Non-pigmented ciliary epithelial cell (primary cell): ENCODE measurements at places on chromosomes 3 and 15.

DNA sequence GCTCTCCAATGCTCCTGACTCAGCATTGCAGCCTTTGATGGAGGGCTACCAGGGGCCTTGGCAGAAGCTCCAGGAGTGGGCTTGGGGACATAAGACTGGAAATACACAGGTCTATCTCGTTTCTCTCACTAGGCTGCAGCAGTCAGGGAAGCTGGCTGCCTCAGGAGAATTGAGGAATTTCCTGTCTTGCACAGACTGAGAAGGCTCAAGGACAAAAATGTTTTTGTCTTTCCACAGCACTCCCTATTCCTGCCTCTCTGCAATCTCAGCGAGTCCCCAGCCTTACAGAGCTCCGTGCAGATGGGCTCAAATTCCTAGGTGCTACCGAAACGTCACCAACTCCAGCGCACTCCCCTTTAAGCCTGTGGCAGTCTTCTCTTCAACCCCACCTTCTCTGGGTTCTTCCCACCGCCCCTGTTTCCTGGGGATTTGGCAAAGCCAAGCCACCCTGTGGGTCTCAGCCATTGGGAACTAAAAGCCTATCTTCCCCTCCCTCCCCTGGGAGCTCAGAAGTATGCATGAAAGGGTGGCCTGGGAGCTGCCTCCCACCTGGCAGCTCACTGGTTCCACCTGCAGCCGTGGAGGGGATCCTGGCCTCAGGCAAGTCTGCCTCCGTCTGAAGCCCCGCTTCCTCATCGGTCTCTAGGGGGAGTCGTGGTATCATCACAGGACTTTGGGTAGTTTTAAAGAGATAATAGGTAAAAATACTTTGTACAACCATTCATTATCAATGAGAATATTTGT lies 322.6 kb upstream of the FRG2C start:
- DNase-seq: no peak

DNA sequence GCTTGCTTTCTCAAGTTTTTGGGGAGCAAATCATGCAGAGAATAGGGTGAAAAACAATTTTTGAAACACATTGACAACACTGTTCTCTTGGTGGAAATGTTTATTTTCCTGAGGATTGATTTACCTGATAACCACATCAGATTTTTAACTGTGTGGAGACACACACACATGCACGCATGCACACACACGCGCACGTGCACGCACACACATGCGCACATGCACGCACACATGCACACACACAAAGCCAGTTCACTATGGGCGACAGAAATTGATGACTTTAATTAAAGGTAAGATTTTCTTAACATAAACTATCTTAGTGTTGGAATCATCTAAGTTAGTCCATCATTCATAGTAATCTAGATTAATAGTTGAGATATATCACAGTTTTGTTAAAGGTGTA lies 15.3 kb downstream of the LMLN start:
- no peak for DNase-seq

- no peak for DNase-seq
These were observed 83.3 kb downstream of the TRIM42 start for GRCh38 chr3:140761076-140761639.

DNA sequence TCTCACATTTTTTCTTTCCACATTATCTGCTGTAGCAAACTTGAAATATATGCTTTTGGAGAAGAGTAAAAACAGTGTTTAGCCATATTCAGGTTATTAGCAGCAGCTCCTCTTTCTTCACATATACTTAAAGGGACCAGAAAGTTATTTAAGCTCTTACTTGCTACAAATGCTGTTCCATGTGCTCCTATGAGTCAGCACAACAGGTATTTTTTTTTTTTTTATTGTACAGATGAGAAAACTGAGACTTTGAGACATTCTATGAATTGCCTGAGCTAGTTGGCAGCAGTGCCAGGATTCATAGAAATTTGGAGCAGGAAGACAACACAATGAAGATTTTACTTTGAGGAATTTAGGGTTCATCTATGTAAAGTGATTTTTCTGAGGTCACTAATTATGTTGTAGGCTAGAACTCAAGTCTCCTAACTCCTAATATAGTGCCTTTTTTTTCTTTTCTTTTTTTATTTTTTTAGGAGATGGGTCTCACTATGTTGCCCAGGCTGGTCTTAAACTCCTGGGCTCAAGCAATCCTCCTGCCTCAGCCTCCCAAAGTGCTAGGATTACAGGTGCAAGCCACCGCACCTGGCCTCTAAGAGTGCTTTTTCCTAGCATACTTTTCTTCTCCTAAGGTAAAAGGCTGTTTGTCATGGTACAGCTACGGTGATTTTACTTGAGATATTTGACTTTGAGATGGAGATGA lies 23.6 kb downstream of the SETD5 start:
- DNase-seq: no peak

DNA sequence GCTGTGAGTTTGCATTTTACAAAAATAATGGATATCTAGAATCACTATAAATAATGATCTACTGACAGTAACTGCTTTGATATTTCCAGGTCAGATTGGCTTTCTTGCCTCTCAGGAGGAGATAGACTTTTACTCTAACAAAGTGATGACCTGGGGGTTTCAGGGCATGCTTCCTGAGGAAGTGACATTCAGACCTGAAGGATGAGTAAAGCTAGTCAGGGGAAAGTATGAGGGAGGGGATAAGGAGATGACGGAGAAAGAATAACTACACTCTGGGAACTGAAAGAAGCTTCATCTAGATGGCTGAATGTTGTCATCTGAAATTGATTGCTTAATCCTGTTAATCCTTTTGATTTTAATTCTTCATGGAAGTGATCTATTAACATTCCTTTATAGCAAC lies 32.2 kb downstream of the ARMC8 start:
- DNase-seq: peak; percentile 9

DNA sequence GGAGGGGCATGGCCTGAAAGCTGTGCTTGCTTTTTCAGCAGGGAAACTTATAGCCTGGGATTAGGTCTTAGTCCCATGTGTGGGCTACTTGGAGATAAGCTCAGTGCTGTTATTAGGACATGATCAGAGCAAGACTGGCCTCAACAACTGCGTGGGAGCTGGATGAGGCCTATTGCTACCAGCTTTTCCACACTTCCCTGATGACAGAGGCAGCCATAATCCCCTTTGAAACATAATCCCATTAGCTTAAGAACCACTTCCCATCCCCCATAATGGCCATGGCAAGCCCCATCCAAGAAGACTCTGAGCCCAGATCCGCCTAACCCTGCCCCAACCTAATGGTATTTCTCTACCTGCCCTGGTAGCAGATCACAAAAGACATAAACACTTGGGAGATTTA lies 26.6 kb upstream of the GK5 start:
- DNase-seq: no peak

- DNase-seq: peak; percentile 60
These were observed 217.4 kb upstream of the WNT5A start for GRCh38 chr3:55704521-55704920.

GRCh38 chr3:101781166-101781565 lies 2.2 kb downstream of the NXPE3 start:
- no peak for DNase-seq

DNA sequence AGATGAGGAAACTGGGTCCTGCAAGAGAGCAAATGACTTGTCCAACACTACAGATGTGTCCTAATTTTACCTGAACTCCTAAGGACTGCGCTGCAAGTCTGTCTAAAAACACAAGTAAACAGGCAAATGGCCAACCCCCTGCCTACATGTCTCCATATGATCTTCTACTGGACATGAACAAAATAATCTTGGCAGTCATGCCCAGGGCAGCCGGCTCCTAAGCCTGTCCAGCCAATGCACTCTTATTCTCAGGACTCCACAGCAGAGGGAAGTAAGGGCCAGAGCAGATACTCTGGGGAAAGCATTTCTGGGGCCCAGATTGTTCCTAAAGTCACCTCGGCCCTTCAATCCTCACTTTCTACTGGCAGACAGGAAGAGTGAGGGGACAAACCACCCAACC lies 10.3 kb downstream of the COLQ start:
- DNase-seq: no peak

GRCh38 chr15:69914040-69914439 lies 183.7 kb downstream of the TLE3 start:
- DNase-seq: no peak

GRCh38 chr3:188916934-188917401 lies 254.8 kb upstream of the TPRG1 start:
- no peak for DNase-seq

DNA sequence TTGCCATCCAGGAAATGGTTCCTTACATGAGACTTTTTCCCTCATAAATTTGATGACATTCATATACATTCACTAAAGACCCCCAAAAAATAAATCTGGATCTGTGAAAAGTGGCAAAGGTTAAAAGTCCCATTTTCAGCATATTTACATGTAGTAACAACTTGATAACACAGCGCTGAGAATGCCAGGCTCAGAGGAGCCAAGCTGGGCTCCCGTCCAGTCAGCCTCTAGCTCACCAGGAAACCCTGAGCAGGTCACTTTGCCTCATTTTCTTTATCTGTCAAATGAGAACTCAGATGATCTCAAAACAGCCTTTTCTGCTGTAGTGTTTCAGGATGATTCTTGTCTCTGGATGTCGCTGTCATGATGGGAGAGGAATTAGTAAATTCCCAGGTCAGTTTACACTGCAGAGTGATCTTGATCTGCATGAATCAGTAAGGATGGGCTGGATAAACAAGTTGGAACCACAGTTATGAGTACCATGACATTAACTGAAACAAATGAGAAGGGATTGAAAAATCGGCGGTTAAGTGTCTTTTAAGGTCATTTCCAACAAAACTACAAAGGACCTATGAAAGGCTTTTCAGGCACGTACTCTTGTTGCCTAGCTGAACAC lies 82.8 kb downstream of the PPARG start:
- no peak for DNase-seq

DNA sequence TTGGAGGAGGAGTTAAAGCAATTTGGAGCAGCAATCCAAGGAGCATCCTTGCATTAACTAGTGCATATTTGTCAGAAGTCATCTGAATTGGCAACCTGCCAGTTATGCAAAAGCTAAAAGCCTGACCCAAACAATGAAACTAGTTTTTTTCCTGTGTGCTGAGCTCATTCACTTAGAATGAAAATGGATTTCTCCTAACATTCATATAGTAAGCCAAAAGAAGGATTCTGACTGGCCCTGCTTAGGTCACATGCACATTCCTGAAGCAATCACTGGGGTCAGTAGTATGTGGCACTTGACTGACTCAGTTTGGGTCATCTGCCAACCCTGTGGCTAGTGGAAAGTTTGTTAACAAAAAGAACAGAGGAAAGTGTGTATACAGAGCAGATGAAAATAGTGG lies 30.5 kb downstream of the OXSM start:
- DNase-seq: peak; percentile 94

GRCh38 chr3:38453075-38453912 lies at the start of gene ACVR2B:
TSS of gene ACVR2B (plus strand) at chr3:38453890. CDS start at chr3:38454323, 433 bp downstream.
- DNase-seq: no peak

DNA sequence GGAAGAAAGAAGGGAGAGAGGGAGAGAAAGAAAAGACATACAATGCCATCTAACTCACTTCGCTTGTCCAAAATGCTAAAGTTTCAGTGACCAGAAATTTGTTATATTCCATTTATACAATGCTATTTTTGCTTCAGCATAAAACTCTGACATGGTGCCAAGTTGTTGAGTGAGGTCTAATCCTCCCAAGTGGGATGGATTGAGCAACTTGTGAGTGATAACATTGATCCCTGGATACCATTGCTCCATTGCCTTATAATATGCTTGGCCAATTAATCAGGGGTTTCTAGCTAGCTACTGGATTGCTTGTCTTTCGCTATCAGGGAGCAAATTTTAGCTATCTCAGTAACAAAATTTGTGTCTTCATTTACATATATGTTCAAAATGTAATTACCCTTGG lies 615.6 kb upstream of the DPPA4 start:
- no peak for DNase-seq

DNA sequence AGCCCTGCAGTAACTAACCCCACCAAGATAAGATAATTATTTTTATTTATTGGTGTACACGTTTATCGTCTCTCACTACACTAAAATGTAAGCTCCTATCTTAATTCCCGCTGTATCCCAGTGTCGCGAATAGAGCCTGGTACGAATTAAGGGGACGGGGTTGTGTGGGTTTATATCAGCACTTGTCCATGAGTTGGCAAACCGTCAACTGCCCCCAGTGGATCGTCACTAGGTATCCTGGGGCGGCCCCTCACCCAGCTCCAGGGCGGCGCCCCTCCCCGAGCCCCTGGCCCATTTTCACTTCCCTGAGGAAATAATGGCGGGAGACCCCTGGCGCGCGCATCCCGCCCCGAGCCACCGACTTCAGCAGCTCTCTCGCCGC lies 465 bp downstream of the RUVBL1 start:
- DNase-seq: no peak

DNA sequence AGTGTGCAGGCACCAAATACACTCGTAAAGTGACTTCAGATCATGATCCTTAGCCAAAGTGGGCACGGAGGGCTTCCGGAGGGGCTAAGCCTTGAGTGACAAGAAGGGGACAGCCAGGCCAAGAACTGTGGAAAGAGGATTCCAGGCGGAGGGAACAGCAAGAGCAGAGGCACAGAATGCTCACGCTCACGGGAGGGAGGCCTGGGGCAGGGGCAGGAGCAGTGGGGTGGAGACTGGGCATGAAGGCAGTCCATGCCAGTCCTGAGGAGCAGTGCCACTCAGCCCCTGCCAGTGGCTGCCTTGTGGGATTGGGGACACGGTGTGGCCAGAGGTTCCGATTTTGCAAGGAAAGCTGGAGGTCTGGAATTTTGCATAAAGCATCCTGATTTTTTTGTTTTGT lies 36.0 kb downstream of the DNAJB8 start:
- no peak for DNase-seq

- DNase-seq: no peak
These were observed 111.4 kb downstream of the DLG1 start for GRCh38 chr3:197186887-197187588.

- no peak for DNase-seq
These were observed 402.2 kb upstream of the PROK2 start for GRCh38 chr3:72187131-72187530.

GRCh38 chr3:13195374-13195773 lies 122.1 kb upstream of the IQSEC1 start:
- no peak for DNase-seq

- DNase-seq: no peak
These were observed 1371.6 kb upstream of the EPHA6 start for GRCh38 chr3:95442766-95443165.

DNA sequence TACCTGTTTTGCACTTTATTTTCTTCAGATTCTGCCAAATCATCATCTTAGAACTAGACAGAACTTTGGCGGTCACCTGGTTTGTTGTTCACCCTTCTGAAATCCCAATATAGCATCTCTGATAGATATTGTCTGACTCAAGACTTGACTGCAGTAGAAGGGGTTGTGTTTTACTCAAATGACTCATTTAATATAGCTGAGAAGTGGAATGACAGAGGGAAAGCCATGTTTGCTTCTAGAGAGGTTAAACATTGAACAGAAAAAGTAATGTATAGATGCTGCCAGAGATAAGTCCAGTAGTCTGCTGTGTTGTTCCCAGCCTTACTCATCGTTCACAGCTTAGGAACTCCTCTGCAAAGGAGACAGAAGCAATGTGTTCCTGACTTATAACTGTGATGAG lies 402.0 kb downstream of the AGBL1 start:
- DNase-seq: no peak

- DNase-seq: no peak
These were observed 2.6 kb upstream of the MYRIP start for GRCh38 chr3:39806820-39807219.

- DNase-seq: no peak
These were observed 49.4 kb upstream of the RPL32 start for GRCh38 chr3:12890610-12891390.

- DNase-seq: no peak
These were observed 28.6 kb upstream of the MOBP start for GRCh38 chr3:39438880-39439279.

GRCh38 chr15:57167821-57168395 lies 208.4 kb upstream of the CGNL1 start:
- DNase-seq: no peak
